Activated CD4-positive, alpha-beta T cell treated with anti-CD3 and anti-CD28 coated beads, Interleukin-2, amount 10 ng/mL, durations not matched to agents 7 days and 5 days (primary cell): ENCODE measurements at places on chromosomes 2 and 18. TPM values are rescaled to one million over a fixed set of nuclear protein-coding genes. Genes with fewer than 3 reads are reported as not detected.

The CAPN14 gene
- total RNA-seq = 0.12 TPM

The CRACDL gene
- 0.22 TPM for total RNA-seq

The RAX gene
- not detected for total RNA-seq

The INPP5D gene
- 138 TPM for total RNA-seq

The LHCGR gene
- not detected for total RNA-seq

The SFT2D3 gene
- total RNA-seq = 5.7 TPM

The BCL11A gene
- 0.30 TPM for total RNA-seq

The SLC8A1 gene
- 0.56 TPM for total RNA-seq

The EIF5B gene
- 47.0 TPM for total RNA-seq

The SGPP2 gene
- 0.67 TPM for total RNA-seq

The NMUR1 gene
- total RNA-seq = 0.60 TPM

The ACOXL gene
- 0.15 TPM for total RNA-seq

The SAG gene
- total RNA-seq = not detected

The PTPN2 gene
- 69.7 TPM for total RNA-seq

The STARD6 gene
- total RNA-seq = not detected

The CYP26B1 gene
- total RNA-seq = not detected

The VWC2L gene
- not detected for total RNA-seq

The RRM2 gene
- total RNA-seq = 496 TPM

The USP37 gene
- total RNA-seq = 30.5 TPM

The OTOS gene
- total RNA-seq = not detected

The LOXHD1 gene
- 0.35 TPM for total RNA-seq

The STPG4 gene
- 0.44 TPM for total RNA-seq

The LAMA3 gene
- 0.20 TPM for total RNA-seq

The HOXD13 gene
- not detected for total RNA-seq

The REG3G gene
- not detected for total RNA-seq

The THADA gene
- total RNA-seq = 32.2 TPM

The FAM110C gene
- total RNA-seq = 0.21 TPM

The RGPD8 gene
- 4.2 TPM for total RNA-seq

The ICA1L gene
- total RNA-seq = 6.6 TPM

The TSN gene
- total RNA-seq = 59.2 TPM

The DSG1 gene
- total RNA-seq = not detected

The ZNF521 gene
- total RNA-seq = not detected

The CABLES1 gene
- 2.1 TPM for total RNA-seq

The CNRIP1 gene
- total RNA-seq = not detected

The SEH1L gene
- total RNA-seq = 54.3 TPM

The CYP1B1 gene
- 15.4 TPM for total RNA-seq

The LRP1B gene
- total RNA-seq = not detected

The PSMA8 gene
- total RNA-seq = 1.2 TPM

The CROCC2 gene
- not detected for total RNA-seq

The ESPNL gene
- not detected for total RNA-seq

The SLC11A1 gene
- 0.17 TPM for total RNA-seq

The LDLRAD4 gene
- 23.8 TPM for total RNA-seq
